ENCODE measurements at places on chromosomes 3 and 15.
A peak's percentile ranks its signal among the peaks of the same experiment; 100 is the strongest.

DNA sequence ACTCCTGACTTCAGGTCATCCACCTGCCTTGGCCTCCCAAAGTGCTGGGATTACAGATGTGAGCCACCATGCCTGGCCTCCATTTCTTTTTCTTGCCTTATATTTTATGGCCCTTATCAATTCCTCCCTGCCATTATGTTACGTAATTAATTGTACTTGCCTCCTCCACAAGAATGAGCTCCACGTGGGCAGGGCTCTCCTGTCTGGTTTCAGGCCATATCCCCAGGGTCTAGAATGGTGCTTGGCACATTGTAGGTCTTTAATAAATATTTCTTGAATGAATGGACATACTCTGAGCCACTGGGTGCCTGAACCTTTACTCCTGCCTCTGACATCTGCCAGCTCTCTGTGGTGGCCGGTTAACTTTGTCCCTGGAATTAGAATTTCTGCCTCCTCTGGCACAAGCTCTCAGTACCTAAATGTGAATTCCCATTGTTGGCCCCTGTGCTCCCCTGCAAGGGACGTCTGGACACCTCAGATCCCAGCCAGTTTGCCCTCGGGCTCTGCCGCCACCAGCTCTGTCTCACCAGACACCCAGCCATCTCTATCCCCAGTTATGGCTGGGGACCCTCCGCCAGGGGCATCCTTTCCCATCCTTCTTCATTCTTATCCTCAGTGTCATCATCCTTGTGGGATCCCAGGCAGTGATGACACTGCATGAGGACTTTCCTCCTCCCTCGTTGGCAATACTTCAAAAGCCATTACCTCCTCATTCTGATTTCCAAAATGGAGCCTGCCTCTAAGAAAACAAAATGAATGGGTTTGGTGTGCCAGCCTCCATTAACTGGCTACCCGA lies 165.6 kb upstream of the SMAD3 start:
- no peak for DNase-seq

- DNase-seq, result no peak
Observed at GRCh38 chr15:95278532-95279245, 1047.3 kb downstream of the MCTP2 start.

- no peak for DNase-seq
Observed at GRCh38 chr15:88465633-88466224, 1.5 kb downstream of the MRPL46 start.

GRCh38 chr3:99842826-99843589 lies 25.3 kb downstream of the CMSS1 start:
- no peak for DNase-seq

DNA sequence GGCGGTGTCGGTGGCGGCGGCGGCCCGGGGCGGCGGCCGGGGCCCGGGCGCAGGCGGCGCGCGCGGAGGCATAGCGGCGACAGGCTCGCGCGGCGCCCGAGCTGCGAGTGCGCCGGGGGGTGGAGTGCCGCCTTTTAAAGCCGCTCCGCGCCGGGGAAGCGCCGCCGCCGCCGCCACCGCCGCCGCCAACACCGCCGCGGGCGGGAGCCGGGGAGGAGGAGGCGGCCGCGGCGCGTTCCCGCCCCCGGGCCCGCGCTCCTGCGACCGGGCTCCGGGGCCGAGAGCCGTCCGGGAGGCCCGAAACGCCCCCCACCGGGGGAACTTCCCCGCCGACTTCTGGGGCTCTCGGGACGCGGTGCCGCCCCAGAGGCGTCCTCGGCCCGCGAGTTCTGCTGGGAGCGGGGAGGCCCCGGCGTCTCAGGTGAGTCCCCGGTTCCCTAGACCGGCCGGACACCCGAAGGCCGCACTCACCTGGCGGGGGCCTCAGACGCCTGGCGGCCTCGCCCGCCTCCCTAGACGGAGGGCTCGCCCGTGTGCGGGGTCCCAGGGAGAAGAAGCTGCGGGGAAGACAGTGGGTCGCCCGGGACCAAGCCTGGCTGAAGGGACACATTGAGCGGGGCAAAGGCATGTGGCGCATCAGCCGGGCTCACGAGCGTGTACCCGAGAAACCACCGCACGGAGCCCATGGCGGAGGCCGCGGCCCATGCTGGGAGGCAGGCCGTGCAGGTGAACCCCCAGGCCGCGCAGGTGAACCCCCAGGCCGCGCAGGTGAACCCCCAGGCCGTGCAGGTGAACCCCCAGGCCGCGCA lies at the start of gene PCSK6:
PCSK6 (minus strand) TSS at position 109 of the 809 bp plus-strand sequence; CDS start at position 72, 37 bp downstream.
- no peak for DNase-seq

- no peak for DNase-seq
Observed at GRCh38 chr3:102514241-102514640, 79.4 kb downstream of the ZPLD1 start.

DNA sequence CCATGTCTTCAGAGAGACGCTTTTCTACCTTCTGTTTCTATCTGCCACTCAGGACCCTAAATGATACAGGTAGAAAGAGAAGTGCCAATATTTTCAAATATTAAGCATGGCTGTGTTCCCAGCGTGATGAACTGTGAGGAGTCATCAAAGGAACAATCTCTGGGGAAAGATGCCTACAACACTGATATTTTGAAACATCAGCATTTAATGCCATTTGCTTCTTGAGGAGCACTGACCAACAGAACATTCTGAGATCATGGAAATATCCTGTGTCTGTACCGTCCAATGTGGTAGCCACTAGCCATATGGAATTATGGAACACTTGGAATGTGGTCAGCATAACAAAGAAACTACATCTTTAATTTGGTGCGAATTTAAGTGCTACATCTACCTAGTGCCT lies 117.9 kb upstream of the COL6A5 start:
- DNase-seq, result no peak

DNA sequence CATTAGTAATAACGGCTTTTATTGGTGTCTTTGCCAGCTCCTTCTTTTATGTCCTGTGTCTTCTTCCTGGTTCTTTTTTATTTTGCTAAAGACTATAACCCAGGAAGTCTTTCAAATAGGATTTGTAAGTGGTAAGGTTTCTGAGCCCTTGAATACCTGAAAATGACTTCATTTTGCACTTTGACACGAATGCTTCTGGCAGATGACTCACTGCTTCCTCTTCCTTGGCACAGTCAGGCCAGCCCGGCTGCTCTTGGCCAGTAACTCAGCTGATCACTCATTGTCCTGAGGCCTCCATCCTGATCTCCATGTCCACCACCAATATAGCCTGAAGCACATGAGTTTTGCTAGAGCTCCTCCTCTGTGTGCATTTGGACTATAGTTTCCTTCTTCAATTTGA lies 48.7 kb upstream of the NR2E3 start:
- no peak for DNase-seq

DNA sequence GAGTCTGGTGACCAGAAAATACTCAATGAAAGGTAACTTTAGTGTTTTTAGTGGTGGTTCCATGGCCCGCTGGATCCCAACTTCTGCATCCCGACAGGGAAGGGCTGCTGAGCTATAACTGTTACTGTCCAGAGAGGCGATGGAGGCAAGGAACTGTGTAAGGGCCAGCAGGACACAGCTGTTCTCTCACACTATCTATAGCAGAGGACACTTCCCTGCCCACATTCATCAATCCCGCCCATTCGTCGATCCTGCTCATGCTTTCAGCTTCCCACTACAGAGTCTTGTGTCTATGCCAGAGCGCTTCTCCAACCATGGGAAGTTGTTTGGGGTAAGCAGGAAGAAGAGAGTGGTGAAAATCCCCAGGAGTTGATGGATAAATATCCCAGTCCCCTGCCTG lies 8.4 kb downstream of the COLQ start:
- DNase-seq, result no peak

DNA sequence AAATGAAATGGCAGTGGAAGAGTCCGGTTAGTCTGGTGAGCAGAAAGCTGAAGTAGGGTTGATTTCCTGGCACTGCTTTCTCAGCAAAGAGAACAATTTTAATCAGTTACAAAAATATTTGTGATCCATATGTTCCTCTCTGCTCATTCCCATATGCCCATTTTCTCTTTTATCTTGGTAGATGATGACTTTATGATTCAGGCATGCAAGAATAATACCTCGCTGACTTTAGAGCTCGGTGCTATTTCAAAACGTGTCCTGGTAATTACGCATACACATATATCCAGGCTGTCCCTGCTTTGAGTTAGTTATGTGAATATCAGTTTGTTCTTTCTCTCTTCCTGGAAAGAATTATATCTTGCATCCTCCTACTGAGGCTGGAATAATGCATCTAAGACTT lies 38.5 kb downstream of the ARPP21 start:
- no peak for DNase-seq

DNA sequence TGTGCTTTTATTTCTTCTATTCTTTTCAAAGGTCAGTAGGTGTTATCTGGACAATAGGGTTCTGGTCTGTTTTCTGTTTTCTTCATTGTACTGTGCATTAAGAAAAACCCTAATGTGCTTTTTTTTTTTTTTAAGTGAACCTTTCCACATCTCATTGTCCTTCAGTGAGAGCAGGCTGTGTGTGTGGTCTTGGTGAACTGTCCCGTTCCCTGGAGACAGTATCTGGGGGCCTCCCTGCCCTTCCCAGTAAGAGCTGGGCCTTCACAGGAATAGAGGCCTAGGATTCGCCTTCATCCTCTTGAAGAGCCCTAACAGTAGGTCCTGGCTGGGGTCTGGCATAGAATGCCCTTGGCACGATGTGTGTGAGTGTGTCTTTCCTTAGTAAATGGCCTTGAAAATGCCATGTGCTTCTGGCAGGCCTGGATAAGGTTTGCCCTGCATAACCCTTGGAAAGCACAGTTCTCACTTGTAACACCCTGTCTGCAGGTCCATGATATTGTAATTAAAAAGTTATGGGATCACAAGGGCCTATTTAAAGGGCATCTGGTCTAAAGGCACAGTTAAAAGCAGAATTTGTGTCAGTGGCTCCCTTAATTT lies 81.2 kb downstream of the IGF1R start:
- DNase-seq, result no peak

GRCh38 chr3:170889630-170890029 lies 18.8 kb downstream of the EIF5A2 start:
- DNase-seq, result no peak

- DNase-seq, result no peak
Observed at GRCh38 chr3:172938788-172939187, 188.3 kb downstream of the ECT2 start.

DNA sequence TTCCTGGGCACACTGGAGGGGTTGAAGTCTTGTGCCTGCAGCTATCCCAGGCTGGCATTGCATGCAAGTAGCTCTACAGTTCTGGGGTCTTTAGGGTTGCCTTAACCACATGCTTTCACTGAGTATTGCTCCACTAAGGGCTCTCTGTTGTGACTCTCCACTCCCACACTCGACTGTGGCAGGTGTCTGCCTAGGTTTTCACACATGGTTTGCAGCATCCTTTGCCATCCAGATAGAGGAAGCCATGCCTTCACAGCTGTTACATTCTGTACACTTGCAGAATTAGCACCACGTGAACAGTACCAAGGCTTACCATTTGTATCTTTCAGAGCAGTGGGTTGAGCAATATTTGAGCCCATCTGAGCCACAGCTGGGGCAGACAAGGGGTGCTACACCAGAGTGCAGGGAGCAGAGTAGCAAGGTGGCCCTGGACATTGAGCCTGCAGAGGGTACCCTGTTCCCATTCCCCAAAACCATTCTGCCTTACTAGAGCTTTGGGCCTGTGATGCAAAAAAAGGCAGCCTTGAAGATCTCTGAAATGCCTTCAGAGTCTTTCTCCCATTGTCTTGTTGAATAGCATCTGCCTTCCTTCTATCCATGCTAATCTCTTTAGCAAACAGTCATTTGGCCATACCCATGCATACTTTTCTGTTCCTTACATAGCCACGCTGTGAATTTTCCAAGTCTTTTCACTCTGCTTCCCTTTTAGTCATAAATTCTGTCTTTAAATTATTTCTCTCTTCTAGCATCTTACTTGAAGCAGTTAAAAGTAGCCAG lies 95.2 kb upstream of the PLCL2 start:
- no peak for DNase-seq

DNA sequence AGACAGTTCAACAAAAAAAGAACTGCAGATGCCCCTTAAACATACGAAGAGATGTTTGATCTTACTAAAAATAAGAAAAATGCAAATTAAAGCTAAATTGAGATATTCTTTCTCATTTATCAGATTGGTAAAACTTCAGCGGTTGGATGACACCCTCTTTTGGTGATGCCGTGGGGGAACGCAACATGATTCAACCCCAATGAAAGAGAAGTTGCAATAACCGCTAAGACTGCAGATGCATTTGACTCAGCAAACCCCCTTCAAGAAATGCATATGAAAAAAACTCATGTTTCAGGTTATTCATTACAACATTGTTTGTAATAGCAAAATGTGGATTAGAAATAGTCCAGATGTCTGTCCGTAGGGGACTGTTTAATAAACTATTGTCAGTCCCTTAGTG lies 3.6 kb downstream of the KLHL6 start:
- no peak for DNase-seq

GRCh38 chr3:87227104-87227834 lies at the start of gene CHMP2B:
TSS of gene CHMP2B (plus strand) at chr3:87227309. CDS start at chr3:87227523, 214 bp downstream.
- DNase-seq, result peak; percentile 70

DNA sequence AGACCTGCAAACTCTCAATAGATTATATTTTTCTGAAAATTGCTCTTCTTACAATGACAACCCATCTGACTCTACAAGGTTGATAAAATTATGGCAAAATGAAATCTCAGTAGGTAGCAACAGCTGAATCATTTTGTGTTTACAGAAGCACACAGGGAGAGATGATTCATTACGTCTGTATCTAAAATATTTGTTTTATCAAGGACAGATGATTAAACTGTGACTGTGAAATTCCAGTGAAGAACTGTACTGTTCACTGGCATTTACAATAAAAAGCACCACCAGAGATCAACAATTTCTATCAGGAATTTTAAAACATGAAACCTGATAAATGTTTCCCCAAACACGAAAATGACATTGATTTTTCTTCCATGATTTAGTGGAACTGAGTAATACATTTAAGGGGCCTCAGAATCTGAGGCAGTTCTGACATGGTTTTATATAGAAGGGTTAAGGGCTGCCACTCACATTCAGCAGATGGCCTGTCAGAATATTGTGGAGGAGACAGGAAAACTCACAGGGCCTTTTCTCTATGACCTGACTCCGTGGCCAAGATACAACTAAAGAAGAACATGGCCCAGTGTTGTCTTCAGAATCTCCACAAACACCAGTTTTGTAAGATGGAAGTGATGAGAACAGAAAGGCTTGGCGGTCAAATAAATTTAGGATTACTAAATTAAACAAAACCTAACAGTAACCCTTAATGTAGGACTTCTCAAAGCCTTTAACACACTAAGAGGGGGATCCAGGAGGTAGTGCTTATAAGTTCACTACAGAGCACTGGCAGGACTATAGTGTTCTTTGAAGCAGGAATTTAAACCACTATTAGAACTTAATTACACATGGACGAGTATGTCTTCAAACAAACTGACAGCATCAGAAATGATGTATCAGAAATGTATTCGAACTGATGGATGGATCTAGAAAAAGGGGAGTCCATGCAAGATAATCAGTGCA lies 25.9 kb downstream of the RAD18 start:
- DNase-seq, result no peak

- no peak for DNase-seq
Observed at GRCh38 chr3:37531066-37531720, 330.5 kb upstream of the CTDSPL start.

DNA sequence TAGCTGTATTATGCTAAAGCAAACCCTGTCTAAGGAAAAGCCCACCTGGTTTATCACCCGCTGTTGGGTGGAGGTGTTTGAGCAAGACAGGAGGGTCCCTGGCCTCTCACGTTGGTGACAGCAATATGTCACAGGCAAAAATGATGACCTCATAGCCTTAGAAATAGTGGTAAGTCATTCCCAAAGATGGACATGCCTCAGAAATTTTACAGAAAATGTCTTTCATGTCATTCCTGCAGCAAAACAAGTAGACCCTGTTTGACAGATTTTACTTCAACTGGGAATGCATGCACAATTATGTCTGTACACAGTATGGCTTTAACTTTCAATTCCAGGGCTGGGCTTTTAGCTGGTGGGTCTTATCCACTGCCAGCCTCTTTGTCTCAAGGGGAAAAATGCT lies 362.3 kb upstream of the C2CD4B start:
- DNase-seq, result no peak

- DNase-seq, result no peak
Observed at GRCh38 chr3:46659285-46659684, 34.2 kb downstream of the ALS2CL start.
